COR-L47 (cell line): ENCODE measurements at places on chromosomes 1 and 21.

DNA sequence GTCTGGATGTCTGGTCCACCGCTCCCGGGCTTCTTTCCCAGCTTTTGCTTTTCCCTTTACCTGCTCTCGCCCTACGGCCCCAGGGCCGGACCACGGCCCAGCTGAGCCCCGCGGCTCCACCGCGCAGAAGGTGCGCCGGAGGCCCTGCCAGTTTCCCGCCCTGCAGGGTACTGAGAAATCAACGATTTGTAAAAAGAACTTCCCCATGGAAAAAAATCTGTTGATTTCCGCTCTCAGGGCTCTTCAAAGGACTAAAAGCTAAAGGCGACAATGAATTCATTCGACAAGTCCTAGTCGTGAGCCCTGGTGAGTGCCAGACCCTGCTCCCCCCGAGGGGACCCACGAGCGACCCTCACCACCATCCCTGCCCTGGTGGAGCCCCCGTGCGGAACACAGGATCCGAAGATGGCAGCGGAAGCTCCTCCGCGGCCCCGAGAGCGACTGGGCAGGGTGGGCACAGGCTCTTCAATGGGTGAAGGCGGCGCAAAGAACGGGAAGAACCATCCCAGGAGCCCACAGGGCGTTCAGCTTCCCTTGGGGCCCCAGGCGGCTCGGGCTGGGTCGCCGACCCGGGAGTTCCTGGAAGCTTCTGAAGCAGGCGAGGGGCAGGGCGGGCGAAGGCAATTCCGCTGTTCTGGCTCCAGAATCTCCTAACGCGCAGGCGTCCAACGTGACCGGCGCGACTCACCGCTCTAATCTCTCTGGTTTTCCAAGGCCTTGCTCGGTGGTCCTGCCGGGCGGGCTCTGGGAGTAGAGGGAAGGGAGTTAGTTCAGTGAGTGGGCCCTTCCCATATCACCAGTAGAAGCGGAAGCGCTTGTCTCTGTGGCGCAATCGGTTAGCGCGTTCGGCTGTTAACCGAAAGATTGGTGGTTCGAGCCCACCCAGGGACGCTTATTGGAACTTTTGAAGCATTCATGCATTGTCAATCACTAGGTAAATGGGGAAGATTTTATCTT lies 6.6 kb upstream of the RNU1-2 start:
- DNase-seq: no peak

- no peak for DNase-seq
Measured at GRCh38 chr1:18151436-18152122, 44.0 kb downstream of the IGSF21 start.

DNA sequence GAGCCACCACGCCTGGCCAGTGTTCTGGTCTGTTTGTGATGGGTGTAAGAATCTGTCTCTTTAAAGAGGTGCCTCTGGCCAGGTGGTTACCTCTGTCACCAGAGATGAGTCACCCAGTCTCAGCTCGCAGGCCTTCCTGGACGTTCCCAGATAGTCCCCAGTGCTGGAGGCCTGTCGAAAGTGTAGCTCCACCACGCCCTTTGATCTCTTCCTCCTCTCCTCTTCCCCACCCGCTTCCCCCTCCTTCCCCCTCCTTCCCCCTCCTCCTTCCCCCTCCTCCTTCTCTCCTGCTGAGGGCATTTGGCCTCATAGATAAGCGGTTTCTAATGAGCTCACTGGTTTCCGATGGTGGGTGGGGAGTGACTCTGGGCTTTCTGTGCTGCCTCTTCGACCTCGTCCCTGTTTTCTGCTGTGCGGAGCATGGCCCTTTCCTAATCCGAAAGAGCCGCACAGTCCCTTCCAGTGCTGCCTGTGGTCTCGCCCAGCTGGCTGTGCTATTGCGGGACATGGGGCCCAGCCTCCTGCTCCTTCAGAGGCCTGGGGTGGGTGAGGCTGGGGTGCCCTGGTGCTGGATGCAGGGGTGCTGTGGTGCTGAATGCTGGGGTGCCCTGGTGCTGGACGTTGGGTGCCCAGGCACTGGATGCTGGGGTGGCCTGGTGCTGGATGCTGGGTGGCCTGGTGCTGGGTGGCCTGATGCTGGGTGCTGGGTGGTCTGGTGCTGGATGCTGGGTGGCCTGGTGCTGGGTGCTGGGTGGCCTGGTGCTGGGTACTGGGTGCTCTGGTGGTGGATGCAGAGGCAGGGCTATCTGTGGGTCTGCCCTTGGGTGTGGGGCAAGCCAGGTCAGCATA lies 19.2 kb downstream of the AGPAT3 start:
- no peak for DNase-seq

- no peak for DNase-seq
Measured at GRCh38 chr21:44074315-44074958, 32.8 kb upstream of the PWP2 start.

GRCh38 chr1:48556186-48556850 lies 84.3 kb upstream of the SPATA6 start:
- no peak for DNase-seq
